Mucosa of gallbladder (tissue), 1 donor: ENCODE measurements at places on chromosomes 4 and X. TPM values are rescaled to one million over a fixed set of nuclear protein-coding genes. Genes with fewer than 3 reads are reported as not detected.

Gene PCSK1N
- total RNA-seq, result 21.3 TPM

Gene CRLF2
- total RNA-seq, result 2.3 TPM

Gene ZNF630
- total RNA-seq, result 6.0 TPM

Gene F11
- total RNA-seq, result 23.9 TPM

DNA sequence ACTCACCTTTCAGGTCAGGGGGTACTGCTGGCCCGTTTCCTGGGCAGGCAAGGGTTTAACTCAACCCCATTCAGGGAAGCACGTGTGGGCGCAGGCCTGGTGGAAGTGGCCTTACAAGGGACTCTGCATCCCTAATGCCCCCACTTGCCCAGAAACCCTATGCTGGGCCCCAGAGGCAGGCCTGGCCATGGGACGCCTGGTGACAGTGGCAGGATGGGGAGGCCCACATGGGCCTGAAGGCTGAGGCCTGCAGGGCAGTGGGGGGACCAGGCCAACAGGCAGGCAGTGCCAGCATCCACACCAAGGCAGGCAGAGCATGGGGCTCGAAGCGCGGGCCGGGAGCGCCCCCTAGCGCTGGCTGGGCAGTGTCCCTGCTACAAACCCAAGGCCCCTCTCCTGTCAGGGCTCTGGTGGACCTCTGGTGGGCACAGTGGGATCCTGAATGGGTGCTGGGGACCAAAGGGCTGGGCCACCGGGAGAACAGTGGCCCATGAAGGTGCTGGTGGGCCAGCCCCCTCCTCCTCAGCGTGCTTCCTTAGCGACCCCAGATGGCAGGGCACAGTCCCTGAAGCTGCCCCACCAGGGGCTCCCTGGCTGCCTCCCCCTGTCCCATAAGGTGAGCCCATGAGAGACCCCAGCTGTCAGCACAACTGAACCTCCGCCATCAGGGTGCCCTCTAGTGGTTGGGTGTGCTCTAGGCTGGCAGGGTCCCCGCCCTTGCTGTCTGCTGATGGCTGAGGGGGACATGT is 16.8 kb downstream of the FGFR3 start:
- peak; percentile 56 for DNase-seq

DNA sequence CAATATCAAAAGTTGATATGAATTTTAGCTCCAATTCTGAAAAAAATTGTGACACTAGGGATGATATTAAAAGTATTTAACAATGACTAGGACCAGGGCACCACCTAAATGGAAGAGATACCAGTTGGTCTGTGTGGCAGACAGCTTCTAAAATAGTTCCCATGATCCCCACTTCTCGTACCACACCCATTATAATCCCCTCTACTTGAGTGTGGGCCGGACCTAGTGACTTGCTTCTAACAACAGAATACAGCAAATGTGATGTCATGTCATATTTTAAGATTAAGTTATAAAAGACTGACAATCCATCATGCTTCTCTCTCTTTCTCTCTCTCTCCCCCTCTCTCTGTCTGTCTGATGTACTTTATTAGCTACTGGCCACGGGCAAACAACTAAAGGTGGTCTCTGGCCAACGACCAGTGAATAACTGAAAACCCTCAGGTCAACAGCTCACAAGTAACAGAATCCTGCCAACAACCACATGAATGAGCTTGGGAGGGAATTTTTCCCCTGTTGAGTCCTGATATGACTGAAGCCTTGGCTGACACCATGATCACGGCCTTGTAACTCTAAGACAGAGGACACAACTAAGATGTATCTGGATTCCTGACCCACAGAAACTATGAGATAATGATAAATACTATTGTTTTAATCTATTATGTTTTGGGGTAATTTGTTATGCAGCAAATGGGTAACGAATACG is 34.4 kb downstream of the FAM13A start:
- DNase-seq, result no peak

DNA sequence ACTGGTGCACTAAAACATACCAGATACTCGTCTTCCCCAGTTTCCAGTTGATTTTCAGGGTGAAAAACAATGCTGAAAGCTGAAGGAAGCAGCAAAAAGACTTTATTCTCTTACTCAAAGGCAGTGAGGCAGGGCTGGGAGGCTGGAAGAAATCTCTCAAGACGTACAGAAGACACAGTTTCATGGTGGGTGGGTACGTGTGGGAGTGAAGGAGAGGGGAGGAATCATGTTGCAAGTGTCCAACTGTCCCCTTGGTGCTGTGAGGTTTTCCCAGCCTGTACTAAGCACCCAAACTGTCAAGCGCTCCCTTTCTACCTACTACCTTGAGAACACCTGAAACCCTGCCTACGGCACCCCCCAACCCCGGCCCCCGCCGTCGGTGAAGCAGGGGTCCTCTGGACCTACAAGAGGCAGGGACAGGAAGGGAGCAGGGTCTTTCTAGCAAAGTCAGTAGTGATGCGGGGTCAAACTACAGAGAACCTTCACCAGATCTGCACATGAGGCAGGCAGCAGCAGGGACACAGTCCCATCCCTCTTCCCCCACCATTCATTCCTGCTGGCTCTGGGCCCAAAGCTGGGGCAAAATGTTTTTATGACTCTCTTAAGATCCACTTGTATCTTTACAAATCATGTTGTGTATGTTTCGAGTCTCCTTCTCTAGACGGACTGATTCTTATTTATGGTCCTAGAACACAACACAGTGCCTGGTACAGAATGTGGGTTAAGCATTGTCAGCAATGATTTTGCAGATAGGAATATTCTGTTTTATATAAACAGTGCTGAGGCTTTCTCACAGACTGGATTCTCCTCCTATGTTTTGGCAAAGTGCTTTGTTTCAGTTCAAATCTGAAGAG is 2.4 kb upstream of the SETD7 start:
- DNase-seq, result no peak

DNA sequence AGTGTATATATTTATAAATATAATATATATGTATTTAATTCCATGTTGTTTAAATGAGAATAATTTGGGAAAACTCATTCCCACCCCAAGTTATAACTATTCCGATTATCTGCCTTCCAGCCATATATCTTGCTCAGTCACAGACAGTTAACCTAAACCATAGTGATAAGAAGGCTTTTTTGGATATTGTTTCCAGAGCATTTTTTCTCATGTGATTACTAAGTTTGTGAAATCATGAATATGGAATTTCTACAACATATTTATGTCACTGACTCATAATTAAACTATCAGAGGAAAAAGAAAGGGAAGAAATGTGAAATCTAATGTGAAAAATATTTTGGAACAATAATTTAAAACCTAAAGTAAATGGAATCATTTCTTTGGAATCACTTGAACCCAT is 1163.5 kb upstream of the PABPC4L start:
- no peak for DNase-seq

GRCh38 chr4:96991083-96991482 is 1151.2 kb downstream of the PDHA2 start:
- DNase-seq, result no peak

DNA sequence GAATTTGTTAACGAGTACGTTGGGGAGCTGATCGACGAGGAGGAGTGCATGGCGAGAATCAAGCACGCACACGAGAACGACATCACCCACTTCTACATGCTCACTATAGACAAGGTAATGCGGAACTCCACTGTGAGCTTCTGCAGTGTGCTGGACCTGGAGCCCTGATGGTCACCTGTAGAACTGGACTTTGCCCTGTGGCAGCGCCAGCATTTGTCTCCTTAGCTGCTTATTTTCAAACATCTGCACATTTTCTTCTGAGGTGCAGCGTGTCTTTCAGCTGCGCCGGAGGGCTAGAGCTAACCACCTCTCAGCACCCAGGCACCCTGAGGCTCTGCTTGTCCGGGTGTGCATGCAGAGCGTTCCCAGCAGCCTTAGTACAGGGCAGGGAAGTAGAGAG is 47.7 kb downstream of the NELFA start:
- DNase-seq, result no peak

- DNase-seq, result no peak
These were observed 8.4 kb downstream of the ADH4 start for GRCh38 chr4:99135541-99136162.
